ENCODE measurements at places on chromosomes 6 and 20.

GRCh38 chr6:147058786-147059385, 145.3 kb upstream of the STXBP5 start:
- no peak for DNase-seq

DNA sequence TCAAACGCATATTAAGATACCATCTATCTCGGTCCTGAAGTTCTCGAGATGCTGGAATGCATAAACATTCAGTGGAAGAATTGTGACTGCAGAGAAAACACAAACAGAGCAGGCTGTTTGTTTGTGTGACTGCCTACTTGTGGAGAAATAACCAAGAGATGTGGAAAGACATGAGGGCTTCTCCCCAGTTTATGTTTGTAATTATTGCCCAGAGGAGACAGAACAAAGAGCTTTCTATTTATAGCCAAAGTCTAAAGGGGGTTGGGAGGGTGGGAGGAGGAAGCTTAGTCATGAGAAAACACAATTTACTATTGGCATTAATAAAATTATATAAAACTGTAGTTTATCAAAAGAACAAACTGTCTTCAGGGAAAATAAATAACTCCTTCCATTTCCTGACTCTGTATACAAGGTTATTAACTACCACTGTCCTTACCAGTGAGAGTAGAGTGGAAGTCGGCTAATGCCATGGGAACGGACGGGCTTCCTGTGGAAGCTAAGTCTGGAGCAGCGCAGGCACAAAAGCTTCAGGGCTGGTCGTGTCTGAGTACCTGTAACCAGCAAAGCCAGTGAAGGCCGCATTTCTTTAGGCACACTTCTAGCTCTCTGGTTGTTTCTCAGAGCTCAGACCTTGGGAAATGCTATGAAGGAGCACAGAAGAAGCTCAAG, 200.2 kb upstream of the SUPT3H start:
- no peak for DNase-seq

DNA sequence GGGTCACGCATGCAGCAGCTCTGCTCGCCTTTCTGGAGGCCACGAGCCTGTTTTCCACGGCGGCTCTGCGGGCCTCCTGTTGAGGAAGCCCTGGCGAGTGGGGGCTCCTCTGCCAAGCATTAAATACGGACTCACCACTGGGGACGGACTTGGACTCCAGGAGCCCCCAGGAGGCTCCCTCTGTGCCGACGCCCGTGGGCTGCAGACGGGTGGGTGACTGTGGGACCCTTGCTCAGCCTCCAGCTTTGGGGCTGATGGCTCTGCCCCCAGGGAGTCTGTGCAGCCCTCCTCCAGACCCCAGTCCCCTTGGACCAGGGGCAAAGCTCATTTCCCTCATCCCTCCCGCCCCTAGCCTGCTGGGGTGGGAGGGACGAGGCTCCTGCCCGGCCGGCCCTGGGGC, 236.2 kb downstream of the TAF4 start:
- no peak for DNase-seq

- DNase-seq = no peak
These were observed 7.5 kb upstream of the NUP153 start for GRCh38 chr6:17714177-17714576.

- DNase-seq = no peak
These were observed 90.7 kb downstream of the COL21A1 start for GRCh38 chr6:56156643-56157042.

- no peak for DNase-seq
These were observed 186.8 kb downstream of the PRL start for GRCh38 chr6:22110061-22110460.

DNA sequence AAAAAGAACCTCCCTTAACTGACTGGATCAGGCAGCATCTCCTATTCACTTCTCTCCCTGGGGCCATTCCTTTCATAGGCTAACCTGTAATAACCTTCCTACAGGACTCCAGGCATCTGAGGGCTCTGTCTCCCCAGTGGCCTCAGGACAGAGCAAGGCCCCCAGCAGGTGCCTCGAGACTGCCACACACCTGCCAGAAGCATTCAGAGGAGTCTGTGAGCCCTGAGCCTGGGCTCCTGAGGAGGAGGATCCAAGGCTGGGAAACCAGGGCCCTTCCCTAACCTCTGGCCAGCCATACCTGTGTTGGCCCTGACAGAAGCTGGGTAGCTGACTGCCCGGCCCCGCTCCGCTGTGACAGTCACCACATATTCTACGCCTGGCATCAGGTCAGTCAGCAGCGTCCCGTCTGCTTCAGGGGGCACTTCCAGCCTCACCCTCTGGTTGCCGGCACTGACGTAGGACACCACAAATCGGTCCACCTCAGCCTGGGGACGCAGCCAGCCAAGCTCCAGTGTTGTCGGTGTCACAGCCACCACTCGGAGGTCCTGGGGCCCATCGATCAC, 20.6 kb downstream of the TNXB start:
- DNase-seq = no peak

GRCh38 chr6:109236115-109237076, 141.1 kb downstream of the CEP57L1 start:
- no peak for DNase-seq

- peak; percentile 49 for DNase-seq
These were observed at the start of gene RBPJL for GRCh38 chr20:45306431-45306982. Gene RBPJL (plus strand): TSS chr20:45306840. CDS start chr20:45306923, 83 bp downstream.

GRCh38 chr6:54191461-54191860, 80.2 kb downstream of the MLIP start:
- no peak for DNase-seq

DNA sequence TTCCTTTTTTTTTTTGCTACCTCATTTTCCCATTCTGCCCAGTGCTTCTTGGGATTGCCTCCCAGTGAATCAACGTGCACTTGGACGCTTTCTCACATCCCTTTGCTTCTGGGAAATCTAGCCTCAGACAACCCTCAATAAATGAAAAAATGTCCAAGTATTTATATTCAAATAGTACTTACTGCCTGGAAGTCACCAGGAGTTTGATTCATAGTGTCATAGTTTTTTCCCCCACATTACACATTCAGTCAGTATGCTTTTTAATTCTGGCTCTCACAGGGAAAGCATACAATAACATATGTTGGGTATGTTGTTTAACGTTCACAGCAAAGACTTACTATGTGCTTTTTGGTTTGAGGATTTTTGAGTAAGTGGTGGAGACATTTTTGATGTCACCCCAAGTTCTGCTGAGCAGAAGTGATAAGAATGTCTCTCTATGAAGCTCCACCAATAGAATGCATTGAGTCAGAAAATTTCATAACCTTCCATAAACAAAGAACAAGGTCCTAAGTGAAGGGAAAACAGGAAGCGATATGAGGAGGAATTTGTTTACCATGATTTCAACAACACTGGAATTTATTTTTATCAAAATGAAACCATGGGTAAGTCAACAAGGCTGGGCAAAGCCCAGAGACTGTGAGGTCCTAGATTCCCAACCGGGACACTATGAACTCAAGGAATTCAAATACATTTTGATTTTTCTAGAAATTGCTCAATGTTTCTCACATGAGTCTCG, 301.2 kb upstream of the BMP2 start:
- DNase-seq = no peak

DNA sequence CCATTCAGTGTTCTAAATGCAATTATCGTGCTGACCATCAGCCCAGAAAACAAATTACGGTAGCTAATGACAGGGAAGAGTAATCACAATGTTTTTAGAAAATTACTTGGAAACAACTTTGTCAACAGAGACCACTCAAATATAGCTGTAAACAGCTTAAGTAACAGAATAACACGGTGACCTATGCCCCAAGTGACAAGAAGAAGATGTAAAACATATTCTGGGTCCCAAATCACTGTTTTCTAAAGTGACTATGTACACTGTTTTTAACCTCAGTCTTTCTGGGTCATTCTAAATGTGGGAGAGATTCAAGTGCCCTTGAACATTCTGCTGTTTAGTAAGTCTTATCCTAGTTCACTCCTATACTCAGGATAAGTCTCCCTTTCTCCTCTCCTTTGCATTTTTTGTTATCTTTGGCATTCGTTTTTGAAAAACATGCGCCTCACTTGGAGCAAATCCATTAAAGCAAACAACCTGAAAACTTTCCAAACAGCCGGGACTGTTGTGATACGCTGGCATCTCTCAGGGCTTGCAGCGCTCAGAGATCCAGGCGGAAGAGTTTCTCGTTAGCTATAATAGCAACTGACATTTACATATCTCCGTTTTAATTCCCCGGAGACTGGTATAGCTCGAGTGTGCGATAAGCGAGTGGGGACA, 114.5 kb upstream of the SOX4 start:
- DNase-seq = no peak

Data from RWPE1 (cell line).